ENCODE measurements at places on chromosomes 7 and 10. TPM values are rescaled to one million over a fixed set of nuclear protein-coding genes. Genes with fewer than 3 reads are reported as not detected.

DNA sequence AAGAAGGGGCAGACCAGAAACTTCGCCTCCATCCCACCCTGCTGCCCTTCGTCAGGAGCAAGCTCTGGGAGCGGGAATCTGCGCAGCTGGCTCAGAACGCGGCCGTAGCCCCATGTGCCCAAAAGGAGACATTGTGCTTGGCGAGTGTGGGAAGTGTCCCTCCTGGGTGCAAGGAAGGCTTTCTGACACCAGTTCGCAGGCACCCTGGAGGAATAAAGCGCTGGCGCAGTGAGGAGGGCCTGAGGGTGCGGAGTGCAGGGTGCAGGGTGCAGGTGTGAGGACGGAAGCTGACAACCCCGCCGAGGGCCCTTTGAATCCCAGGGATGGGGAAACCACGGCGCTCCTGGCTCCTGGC is 811 bp downstream of the SLIT1 start:
- no peak for DNase-seq

DNA sequence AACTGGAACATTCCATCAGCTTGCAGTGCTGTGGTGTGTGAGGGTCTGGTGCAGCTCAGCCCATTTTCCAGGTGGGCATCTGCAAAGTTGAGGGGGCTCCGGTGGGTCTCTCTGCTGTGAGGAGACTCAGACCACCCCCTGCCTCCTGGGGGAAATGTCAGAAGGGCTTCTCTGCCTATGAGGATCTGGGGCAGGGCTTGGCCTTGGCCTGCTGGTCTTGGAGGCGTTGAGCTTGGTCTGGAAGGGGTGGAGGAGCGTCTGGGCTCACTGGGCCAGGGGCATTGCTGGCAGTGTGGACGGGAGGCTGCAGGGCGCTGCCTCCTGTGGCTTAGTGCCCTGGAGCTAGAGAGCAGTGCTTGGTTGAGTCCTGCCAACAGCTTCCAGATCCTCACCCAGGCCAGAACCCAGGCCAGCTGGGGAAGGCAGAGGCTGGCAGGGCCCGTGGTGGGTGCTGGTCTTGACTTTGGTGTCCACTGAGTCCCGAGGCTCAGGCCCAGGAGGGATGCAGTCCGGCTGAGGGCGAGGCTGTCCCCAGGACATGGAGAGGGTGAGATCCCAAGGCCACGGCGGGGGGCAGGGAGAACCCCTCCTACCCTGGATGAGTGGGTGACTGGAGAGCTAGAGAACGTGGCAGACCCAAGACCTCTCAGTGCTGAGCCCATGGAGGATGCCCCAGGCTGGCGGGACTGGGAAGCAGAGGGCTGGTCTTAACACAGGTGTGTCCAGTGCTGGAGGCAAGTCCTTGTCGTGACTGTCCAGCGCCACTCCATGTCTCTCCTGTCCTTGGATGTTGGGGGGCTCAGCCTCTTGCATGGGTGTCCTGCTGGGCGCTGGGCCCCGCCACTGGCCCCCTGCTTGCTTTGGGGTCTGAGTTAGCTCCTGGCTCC is 2.8 kb downstream of the SPRN start:
- no peak for DNase-seq

DNA sequence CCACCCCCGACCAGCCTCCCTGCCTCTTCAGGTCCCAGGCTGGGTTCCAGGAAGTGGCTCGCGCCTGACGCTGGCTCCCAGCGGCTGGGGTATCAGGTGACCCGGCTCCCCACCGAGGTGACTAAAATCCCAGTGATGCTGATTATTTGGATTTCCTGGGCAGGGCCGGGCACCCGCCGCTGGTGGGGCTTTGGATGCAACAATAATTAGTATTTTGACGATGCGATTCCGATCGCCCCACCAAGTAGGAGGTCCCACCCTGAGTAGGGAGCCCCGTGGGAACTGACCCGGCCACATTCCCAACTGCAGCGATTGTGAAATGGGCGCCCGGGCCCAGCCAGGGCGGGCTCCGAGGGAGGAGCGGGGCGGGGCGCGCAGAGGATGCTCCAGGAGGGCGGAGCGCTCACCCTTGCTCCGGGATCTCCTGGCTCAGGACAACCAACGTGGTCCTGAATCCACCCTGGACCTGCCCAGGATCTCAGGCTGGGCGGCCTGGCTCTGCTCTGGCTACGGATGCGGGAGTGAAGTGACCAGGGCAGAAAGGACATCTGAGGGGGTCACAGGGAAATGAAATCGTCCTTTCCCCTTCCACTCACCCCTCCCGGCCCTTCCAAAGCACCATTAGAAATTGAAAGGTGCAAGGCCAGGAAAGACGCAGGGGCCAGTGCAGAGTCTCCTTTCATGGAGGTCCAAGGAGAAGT is 32.6 kb downstream of the DUSP5 start:
- peak; percentile 66 for DNase-seq

- DNase-seq: no peak
Observed at GRCh38 chr7:67387851-67388250, 391.2 kb downstream of the TYW1 start.

DNA sequence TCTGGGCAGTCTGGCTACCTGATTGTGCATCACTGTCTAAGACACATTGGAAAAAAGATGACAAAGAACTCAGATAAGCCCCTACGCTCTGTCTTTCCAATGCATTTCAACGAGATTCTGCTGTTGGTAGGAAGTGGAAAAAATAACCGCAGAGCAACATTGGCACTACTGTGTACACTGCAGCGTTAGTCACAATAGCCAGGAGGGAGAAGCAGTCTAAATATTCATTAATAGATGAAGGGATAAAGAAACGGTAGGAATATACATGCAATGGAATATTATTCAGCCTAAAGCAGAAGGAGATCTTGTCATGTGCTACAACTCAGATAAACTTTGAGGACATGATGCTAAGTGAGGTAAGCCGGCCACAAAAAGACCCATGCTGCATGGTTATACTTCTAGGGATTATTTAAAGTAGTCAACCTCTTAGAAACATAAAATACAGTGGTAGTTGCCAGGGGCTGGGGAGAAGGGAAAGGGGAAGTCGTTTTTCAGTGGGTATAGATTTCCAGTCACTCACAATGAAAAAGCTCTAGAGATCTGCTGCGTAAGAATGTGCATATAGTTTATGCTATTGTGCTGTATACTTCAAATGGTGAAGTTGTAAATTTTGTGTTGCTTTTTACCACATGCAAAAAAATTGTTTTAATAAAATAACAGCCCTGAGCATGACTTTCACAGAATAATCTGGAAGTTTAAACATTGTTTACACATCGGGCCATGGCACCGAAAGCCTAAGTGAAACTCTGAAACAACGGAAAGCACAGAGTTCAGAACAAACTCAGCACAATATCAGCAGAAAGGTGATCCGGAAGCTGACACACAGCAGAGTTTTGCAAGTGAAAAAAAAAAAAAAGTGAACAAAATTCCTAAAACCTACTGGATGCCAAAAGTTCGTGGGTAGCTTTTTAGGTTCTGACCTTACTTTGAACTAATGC is 40.1 kb downstream of the ELMO1 start:
- no peak for DNase-seq

GRCh38 chr7:5422396-5423305 is 983 bp downstream of the TNRC18 start:
- DNase-seq: no peak

- no peak for DNase-seq
Observed at GRCh38 chr7:130268463-130269317, 2.0 kb downstream of the CPA2 start.

- no peak for DNase-seq
Observed at GRCh38 chr7:1988533-1988930, 244.2 kb downstream of the MAD1L1 start.

DNA sequence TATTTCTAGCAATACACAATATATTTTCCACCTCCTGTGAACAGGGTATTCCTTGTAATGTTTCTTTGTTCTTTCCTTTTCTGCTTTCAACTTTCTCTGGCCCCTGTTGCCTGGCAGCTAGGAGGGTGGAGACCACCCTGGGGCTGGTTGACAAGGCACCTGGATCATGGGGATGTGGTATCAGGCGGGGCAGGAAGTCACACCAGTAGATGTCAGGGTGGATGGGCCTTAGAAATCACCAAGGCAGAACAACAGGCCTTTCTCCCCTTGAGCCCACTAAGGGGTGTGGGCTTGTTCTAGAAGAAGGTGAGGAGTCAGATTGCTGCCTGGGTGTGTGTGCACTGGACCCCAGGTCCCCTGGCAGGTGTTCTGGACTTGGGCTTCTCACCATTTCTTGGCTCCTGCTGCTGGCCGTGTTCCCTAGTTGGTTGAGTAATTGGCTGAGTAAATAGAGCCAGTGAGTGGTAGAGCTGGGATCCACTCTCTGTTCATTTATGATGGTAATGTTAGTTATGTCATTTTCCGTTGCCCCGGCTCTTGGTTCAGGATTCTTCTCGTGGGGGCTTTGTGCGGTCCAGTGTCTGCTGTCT is 24.9 kb downstream of the ZNF783 start:
- no peak for DNase-seq

DNA sequence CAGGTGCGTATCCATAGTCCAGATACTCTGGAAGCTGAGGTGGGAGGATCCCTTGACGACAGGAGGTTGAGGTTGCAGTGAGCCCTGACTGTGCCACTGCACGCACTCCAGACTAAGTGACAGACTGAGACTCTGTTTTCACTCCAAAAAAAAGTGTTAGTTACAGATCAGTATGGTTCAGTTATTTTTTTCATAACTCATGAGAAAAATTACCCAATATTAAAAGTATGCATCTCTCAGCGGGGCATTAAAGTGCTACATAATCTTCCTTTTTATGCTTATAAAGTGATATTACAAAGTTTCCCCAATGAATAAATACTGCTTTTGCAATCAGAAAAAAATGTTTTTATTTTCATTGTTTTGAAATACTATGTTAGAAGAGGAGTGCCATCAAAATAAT is 147.9 kb downstream of the ZNF438 start:
- no peak for DNase-seq

GRCh38 chr7:44631458-44632115 is 25.2 kb downstream of the OGDH start:
- DNase-seq: no peak

DNA sequence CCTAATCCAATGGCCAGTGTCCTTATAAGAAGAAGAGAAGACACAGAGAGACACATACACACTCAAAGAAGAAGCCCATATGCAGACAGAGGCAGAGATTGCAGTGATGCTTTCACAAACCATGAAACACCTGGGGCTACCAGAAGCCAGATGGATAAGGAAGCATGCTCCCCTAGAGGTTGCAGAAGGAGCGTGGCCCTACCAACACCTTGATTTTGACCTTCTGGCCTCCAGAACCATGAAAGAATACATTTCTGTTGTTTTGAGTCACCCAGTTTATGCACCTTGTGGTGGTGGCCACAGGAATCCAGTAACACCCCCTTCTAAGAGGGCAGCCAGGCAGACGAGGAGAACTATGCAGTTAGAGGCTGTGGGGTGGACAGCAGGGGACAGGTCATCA is 43.5 kb downstream of the AOC1 start:
- no peak for DNase-seq

DNA sequence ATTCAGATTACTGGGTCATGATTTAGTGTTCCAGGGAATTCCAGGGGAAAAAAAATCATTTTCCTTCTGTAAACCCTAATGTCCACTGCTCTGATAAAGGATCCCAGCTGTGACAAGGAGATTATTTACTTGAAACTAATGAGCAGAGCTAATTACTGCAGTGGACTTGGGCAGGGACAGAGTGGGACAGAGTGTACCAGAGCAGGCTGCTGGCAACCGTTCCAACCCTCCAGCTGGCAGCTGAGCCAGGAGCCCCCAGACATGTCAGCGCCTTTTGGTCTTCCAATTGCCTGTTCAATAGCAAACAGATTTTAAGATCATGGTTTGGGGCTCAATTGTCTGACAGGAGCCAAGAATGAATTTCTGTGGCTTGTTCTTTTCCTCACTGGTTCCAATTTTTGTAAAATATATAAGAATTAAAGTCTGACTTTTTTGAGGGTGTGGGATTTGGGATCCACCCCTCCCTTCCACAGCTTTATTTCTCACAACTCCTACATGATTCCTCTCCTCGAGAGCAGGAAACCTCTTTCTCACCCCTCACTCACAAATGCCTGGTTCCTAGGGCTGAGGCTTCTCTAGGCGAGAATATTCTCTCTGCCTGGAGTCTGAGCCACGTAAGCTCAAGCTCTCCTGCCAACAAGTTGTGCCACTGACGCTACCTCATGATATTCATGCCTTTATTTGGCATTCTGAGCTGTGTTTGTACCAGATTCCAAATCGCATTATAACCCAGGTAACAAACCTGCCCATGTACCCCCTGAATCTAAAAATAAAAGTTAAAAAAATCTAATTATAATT is 20.6 kb upstream of the FAM180A start:
- peak; percentile 83 for DNase-seq

DNA sequence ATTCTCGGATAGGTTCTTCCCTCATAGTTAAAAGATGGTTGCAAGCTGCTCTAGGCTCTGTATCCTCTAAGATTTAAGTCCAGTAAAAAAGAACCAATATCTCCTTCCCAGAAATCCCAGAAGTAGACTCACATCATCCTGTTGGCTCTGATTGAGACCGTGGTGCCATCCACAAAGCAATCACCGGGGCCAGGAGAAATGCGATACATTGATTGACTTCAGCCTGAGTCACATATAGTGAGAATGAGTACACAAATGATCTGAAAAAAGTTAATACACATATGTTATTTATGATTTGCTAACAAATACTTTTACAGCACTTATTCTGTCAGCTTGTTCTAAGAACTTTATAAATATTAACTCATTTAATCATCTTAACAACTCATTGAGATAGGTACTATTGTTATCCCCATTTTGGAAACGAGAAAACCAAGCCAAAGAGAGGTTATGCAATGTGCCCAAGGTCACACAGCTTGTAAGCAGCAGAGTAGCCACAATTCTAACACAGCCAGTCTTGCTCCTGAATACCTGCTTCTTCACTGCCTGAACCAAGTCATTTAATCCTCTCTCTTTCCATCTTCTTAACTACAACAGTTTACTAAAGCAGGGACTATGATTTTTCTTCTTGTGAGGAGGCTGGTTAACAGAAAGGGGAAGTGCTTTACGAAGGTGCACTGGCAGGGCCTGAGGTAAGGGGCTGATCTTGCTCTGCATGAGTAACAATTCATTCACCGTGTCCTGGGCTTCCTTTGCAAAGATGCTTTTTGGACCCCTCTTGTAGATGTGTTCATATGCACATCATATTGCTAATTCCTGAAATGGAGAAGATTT is 177.0 kb downstream of the REEP3 start:
- DNase-seq: no peak

GRCh38 chr10:79299397-79300241 is 47.6 kb upstream of the PPIF start:
- DNase-seq: no peak

- DNase-seq: no peak
Observed at GRCh38 chr7:88885131-88885530, 89.6 kb upstream of the TEX47 start.

PPP1R17 gene
- not detected for total RNA-seq

TAS2R5 gene
- 10.8 TPM for total RNA-seq

FRMPD2 gene
- total RNA-seq: 1.9 TPM

ATG9B gene
- not detected for total RNA-seq

SMKR1 gene
- total RNA-seq: not detected
